ENCODE measurements at places on chromosomes 7 and 10.

GRCh38 chr10:43262902-43263466, 3.9 kb downstream of the RASGEF1A start:
- no peak for DNase-seq

GRCh38 chr10:79185067-79185774, 116.5 kb downstream of the ZMIZ1 start:
- DNase-seq: no peak

DNA sequence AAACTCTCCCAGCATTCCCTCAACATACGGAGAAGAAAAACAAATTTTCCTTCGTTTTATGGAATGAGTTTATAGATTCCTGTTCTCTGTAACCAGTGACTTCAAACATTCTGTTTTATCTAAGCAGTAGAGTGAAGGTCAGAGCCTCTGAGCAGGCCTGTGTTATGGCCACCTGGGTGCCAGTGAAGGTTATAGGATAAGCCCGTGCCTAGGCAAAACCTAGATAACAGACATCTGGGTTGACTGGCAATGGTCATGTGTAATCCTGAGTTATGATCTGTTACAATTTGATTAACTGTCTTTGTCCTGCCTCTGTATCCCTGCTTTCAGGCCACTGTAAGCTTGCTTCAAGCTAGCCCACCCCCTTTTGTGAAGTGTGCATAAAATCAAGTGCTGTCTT, 8.3 kb downstream of the LSM5 start:
- DNase-seq: no peak

DNA sequence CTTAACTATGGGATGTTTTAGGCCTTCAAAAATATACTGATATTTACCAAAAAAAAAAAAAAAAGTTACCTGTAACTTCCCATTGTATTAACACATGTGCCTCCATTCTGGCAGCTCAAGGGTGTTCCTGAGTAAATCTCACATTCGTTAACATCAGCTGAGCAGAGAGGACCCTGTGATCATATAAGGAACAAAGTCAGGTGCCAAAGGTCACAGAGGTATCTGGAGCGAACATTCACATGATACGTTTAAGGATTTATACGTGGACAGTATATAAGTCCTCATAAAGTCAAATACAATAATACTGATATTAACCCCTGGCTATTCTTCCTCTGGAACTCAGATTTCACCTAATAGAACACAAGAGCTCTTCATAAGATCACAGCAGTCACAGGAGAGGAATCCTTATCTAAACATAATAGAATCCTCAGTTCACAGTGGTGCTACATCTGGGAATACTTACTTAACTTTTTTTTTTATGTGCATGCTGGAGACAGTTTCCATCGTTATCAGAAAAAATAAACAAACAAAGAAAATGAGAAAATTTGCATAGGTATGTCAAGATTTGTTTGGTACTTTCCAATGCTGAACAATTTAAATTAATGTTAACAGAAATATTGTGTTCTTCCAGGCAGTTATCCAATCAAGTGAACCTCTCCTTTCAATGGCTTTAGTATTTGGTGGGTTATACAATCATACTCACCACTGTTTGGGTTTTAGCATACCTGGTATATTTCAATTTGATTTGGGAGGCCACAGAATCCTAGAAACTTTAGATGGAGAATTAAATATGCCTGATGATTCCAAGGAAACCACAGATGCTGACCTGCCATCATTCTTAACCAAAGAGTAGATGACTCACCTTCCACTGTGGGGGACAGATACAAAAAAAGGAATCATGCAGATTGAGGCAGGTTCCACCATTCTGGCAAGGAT, 6.6 kb downstream of the CUBN start:
- no peak for DNase-seq

DNA sequence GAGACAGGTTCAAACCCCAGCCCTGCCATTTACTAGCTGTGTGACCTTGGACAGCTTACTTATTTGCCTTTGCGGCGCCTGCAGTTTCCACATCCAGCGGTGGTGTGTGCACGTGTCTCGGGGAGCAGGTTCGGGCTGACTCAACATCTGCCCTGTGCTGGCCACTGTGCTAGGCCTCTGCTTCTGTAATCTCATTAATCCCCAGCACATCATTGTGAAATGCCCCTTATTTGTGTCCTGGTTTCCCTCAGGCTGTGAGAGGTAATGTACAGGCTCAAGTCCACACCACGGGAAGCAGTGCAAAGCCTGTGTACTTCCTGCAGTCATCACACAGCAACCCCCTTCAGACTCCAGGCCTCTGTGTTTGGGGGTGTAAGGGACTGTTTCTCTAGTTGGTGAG, 285.7 kb downstream of the RPS24 start:
- no peak for DNase-seq

- no peak for DNase-seq
These were observed 45.4 kb downstream of the ST7 start for GRCh38 chr7:116998567-116999175.

All from anterior cingulate cortex (tissue), 58 donors.